ENCODE measurements at places on chromosomes 3 and 15.
A peak's percentile ranks its signal among the peaks of the same experiment; 100 is the strongest.

DNA sequence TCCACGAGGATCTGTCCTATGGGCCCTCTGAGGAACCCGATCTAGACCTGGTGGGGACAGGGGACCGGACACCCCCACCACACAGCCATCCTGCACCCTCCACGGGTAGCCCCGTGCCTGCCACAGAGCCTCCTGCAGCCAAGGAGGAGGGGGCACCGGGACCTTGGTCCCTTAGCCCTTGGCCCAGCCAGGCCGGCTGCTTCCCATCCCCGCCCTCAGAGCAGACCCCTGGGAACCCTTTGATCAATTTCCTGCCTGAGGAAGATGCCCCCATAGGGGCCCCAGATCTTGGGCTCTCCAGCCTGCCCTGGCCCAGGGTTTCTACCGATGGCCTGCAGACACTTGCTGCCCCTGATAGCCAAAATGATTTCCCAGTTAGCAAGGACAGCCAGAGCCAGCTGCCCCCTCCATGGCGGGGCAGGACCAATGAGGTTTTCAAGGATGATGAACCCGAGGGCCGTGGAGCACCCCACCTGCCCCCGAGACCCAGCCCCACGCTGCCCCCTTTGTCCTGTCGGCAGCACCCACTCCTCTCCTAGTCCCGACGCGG lies 91.5 kb downstream of the TBC1D2B start:
- no peak for DNase-seq

DNA sequence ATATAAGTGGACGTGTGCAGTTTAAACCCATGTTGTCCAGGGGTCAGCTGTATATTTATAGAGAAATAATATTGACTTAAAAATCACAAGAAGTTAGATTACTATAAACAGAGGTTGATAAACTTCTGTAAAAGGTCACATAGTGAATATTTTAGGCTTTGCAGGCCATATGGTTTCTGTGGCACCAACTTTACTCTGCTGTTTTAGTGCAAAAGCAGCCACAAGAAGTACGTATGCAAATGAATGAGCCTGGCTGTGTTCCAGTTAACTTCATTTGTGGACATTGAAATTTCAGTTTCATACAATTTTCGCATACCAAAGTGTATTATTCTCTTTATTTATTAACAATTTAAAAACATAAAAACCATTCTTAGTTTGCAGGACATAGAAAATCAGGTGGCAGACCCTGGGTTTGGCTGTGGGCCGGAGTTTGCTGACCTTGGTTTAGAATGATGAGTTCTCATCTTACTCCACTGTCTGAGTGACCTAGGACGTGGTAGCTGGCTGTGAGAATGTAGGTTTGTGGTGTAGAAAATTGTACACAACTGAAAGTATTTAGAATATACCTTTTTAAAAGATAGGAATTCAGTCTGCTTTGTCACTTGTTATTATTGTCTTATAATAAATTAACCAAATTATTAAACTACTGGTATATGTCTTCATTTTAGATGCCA lies 16.3 kb downstream of the FAN1 start:
- DNase-seq, result no peak

- DNase-seq, result peak; percentile 30
Measured at GRCh38 chr3:141796889-141797781, 33.9 kb downstream of the GRK7 start.

DNA sequence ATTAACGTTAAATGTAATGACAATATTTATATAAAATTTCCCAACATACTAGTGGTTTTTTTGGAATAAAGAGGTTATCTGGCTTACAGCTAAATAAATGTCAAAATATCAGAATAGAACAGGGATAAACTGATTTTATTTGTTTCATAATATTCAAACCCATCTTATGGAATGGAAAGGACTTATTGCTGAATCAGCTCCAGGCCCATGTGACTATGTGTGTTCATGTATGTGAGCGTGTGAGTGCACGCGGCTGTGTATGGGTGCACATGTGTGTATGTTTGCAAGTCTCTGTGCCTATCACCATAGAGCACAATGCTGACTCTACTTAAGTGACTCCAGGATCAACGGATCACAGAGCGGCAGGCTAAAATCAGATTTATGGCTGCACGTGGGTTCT lies 392.3 kb upstream of the GRM7 start:
- no peak for DNase-seq

DNA sequence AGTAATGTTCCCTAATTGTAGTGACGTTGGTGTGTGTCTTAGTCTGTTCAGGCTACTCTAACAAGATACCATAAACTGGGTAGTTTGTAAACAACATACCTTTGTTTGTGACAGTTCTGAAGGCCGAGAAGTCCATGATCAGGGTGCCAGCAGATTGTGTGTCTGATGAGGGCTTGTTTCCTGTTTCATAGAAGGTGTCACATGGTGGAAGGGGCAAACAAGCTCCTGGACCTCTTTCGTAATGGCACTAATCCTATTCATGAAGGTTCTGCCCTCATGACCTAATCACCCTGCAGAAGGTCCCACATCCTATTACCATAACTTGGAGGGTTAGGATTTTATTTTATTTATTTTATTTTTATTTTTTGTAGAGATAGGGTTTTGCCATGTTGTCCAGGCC lies 11.1 kb downstream of the ATXN7 start:
- DNase-seq, result no peak

All from germinal center (tissue), 1 donor.